SHP77 treated with DMSO at 0.1 percent for 48 hours (cell line): ENCODE measurements at places on chromosomes 3 and 15.

- no peak for DNase-seq
These were observed 23.6 kb downstream of the EIF2AK4 start for GRCh38 chr15:39957481-39957880.

GRCh38 chr3:125187599-125187910 is 25.0 kb downstream of the SLC12A8 start:
- DNase-seq = no peak

DNA sequence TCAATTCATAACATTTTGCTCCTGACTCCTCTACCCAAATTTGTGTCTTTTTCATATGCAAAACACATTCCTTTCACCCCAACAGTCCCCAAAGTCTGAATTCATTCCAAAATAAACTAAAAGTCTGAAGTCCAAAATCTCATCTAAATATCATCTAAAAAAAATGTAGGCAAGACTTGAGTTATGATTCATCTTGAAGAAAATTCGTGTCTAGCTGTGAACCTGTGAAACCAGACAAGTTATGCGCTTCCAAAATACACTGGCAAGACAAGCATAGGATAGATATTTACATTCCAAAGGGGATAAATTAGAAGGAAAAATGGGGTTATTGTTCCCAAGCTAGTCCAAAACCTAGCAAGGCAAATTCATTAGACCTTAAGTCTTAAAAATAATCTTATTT is 1302.0 kb upstream of the GBE1 start:
- no peak for DNase-seq

DNA sequence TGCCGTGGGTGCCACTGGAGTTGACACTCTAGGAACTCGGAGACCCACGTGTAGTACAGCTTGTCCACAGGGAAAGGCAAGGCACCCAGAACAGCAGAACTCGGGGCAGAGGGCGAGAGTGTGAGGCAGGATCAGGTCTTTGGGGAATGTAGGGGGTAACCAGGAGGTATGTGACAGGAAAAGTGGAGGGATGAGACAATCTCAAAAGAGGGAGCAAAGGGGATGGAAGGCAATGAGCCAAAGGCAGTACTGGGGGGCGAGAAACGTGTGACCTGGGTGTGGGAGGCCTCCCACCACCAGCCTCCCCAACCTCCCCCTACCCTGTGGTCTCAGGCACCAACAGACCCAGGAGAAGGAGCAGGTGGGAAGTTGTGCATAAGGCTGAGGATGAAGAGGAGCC is 48.9 kb downstream of the UMPS start:
- DNase-seq = no peak

- no peak for DNase-seq
These were observed 159.3 kb upstream of the NR2F2 start for GRCh38 chr15:96170979-96171739.

DNA sequence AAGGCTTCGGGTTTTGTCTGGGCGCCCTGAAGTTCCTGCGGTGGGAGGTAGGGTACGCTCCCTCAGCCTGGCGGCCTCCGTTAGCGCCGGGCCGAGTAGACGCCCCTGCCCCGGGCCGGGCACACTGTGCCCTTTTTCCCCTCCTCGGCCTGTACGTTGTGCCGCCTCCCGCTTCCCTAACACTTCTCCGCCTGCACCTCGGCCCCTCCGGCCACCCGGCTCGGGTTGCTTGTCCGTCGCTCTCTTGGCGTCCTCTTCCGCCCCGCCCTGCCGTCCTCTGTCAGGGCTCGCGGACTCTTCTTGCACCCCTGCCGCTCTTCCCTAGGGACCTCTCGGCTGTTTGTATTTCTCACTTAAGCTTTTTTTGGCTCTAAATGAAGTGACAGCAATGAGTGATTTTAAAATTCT is 384 bp downstream of the KNL1 start:
- DNase-seq = peak; percentile 49

- DNase-seq = no peak
These were observed 29.7 kb downstream of the CACNA2D2 start for GRCh38 chr3:50473768-50474167.

- no peak for DNase-seq
These were observed 4.1 kb upstream of the PSMA4 start for GRCh38 chr15:78536134-78536533.

GRCh38 chr3:139222100-139222657 is 121.6 kb upstream of the MRPS22 start:
- no peak for DNase-seq

DNA sequence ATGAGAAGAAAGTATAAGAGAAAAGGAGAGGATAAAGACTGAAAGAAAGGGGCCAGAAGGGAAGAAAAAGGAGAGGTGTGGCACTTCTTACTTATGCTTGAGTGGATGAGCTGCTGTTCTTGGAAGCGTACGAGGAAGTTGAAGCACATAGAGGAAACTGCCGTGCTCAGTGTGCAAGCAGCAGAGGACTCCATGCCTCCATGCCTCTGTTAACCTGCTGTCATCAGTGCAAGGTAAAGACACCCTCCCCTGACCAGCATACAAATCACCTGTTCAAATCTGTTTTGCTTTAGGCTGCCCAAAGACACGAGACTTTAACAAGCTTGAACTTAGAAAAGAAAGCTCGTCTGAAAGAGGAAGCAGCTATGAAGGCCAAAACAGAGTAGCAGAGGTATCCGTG is 6.4 kb downstream of the WDR5B start:
- DNase-seq = no peak

DNA sequence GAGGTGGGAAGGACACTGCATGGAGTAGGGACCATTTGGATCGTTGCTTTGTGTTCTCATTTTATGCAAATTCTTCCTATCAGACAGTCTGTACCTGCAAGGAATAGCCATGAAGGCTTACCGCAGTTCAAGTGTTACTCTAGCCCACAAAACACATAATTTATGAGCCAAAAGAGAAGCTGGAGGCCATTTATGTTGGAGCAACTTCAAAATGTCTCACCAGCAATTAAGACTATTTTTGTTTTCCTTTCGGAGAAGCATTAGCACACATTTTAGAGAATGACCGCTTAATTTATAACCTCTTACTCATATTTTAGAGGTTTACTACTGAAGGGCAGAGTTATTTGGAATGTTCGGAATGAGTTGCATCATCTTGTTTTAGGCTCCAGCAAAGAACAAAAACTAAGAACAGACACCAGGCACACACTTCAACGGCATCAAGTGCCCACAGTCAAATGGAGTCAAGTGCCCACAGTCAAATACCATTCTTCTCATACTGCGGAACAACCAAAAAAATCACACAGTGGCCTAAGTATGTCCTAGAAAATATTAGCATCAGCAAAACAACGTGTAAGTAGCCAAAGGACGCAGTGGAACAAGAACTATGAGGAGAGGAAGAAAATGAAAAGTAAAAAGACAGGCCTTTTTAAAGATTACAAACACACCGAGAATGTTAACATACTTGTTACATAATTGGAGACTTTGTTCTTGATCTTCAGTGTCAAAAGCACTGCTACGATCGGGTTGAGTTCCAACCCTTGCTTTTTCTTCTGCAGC is 17.5 kb upstream of the GOLGA8J start:
- DNase-seq = no peak

- DNase-seq = no peak
These were observed 194.7 kb downstream of the SV2B start for GRCh38 chr15:91294795-91295194.

DNA sequence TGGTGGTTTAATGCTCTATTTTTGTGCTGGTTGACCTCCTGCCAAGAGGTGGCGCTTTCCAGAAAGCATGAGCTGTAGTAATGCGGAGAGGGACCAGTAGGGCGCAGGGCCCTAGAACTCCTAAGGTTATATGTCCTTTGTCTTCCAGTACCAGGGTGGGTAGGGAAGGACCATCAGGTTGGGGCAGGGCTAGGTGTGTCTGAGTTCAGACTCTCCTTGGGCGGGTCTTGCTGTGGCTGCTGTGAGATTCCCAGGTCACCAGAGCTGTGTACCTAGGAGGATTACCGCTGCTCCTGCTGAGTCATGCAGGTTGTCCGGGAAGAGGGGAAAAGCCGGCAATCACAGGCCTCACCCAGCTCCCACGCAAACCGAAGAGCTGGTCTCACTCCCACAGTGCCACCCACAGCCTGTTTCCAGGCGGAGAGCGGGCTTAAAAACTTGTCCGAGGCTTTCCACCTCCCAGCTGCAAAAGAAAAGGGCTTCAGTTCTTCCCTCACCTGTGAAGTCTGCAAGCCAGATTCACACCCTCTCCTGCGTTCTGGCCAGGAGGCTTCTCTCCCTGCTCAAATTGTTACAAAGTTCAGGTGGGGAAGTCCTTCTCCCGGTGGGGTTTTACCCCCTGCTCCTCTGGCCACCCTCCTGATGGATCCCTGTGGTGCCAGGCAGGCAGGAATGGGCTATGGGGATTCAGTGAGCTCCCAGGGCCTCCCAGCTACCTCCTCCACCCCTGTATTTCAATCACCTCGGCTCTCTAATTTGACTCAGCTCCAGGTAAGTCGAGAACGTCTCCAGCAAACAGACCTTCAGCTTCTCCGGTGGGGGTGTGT is 37.7 kb upstream of the BCHE start:
- no peak for DNase-seq

DNA sequence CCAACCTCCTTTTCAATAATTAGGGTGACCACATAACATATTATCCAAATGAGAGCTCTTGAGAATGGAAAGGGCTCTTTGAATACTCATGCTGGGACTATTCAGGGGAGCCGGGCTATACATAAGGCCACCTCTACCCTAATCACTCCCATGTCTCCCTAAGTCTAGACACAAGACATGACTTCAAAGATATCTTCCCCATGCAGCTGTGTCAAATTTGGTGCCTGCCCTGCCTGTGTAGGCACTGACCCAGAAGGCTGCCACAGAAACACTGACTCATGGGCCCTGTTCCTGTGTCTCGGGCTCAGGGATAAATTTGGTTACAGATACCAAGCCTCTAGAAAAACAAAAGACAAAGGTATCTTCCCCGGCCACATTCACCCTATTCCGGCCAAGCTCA is 70.3 kb downstream of the MYLK start:
- no peak for DNase-seq

DNA sequence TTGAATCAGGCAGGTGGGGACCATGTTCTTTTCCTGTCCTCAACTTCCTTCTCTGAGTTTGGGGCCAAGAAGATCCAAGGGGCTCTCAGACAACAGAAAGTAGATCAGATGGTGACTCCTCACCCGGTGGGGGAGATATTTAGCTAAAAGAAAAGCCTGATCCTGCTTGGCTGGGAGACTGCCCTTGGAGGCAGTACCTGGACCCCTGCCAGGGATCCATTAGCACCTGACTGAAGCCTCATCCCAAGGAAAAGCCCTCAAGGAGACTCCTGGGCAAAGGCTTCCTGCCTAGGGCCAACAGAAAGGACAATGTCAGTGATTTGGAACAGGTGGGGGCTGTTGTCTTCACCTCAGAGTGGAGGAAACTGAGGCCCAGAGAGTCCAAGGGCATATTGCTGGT is 33.5 kb upstream of the HHATL start:
- DNase-seq = no peak

DNA sequence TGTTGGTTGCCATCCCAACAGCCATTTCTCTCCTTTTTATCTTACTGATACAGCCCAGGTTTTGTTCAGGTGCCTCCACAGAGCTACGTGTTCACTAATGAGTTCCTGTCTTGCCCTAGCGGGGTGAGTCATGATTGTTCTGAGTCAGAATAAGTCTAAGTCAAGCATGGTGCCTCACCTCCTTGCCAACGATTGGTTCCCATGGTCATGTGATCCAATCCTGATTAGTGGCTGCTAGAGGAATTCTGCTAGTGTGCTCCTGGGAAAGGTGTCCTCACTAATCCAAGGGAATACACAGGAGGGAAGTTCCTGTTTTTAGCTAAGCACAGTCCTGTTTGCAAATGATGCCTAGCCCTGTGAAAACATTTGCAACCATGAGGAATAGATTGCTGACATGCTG is 99.8 kb downstream of the NSUN3 start:
- no peak for DNase-seq

DNA sequence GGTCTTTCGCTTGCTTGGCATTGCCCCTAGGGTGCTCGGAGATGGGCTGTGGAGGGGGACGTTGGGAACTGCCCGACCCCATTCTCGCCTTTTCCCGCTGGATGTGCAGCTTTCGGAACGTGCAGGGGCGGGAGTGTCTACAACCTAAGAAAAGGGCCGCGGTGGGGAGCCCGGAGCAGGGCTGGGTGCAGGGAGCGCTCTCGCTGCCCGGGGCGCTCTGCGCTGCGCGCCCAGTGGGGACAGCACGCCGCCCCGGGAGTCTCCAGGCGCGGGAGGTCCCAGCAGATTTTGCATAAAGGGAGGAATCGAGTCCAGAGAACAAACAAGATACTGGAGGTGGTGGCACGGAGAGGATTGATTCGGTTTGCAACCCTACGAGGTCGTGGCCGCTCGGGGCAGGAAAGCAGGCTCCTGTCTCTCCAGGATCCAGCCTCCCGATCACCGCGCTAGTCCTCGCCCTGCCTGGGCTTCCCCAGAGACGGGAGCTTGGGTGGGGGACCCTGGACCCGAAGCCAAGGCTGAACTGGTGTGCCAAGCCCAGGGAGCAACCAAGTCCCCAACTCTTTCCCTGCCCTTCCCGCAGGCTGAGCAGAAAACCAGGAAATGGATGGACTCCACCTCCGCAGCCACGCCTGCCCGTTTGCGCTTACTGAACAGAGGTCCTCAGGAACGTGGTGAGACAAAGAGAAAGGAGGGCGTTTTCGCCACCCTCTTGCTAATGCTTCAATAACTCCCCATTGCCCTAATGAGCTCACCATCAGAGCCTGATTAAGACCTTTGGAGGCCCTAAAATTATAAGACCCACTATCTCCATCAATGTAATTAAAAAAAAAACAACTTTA is 59.7 kb downstream of the NOX5 start:
- peak; percentile 47 for DNase-seq

DNA sequence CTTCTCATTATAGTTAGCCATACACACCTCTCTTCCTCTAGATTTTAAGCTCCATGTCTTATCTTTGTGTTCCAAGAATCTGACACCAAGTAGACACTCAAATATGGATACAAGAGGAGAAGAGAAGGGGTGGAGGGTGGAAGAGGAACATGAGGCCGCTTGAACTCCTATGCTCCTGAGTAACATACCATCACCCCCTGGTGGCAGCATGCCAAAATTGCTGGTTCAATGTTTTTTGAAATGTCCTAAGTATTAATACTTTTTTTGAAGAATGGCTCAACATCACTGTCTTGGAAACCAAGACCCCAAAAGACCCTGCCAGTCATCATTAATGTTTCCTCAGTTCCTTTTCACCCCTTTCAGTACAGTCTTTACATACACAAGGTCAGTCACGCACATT is 71.8 kb upstream of the HACD2 start:
- no peak for DNase-seq

GRCh38 chr15:101652786-101653430 is 727 bp upstream of the TM2D3 start:
- no peak for DNase-seq

DNA sequence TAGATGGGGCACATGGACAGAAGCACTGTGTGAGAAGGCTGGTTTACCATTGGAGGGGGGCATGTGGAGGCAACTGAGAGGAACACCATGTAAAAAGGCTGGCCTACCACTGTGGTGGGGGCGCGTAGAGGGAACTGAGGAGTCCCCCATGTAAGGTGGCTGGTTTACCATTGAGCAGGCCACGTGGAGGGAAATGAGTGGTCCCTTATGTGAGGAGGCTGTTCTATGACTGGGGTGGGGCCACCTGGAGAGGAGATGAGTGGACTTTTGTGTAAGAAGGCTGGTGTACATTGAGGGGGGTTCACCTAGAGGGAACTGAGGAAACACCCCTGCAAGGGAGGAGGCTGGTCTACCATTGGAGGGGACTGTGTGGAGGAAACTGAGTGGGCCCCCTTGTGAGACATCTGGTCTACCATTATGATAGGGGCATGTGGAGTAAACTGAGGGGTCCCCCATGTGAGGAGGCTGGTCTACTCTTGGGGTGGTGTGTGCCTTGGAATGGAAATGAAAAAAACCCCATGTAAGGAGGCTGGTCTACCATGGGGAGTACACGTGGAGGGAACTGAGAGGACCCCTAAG is 156.9 kb downstream of the FBLN2 start:
- no peak for DNase-seq

- no peak for DNase-seq
These were observed 27.7 kb downstream of the GRM2 start for GRCh38 chr3:51734572-51734907.
